GM12891 (cell line): ENCODE measurements at places on chromosomes 11 and 22.

- DNase-seq = no peak
Measured at GRCh38 chr11:29227811-29228210, 789.0 kb downstream of the KCNA4 start.

DNA sequence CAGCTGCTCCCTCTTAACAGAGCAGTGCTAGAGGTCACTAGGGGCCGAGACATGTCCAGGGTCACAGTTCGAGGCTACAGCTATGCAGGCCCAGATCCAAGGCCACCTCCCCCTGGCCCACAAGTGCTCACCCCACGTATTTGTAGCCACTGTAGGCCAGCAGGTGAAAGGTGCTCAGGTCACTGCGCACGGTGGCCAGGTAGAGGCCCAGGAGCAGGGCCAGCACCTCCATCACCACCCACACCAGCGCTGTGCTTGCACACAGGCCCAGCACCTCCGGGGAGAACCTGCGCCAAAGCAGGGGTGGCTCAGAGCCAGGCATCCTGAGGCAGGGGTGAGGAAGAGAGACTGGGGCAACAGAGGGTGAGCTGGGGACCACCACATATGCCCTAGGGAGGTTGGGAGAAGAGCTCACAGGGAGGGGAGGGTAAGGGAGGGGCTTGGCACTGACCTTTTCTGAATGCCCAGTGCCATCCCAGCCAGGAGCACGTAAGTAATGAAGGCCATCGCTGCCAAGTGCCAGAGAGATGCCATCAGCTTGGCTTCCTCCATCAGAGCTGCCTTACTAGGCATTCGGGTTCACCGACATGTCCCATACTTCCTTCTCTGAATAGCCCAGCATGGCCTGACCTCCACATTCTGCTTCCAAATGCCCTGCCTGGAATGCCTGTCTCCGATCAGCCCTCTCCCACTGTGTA is 3.5 kb downstream of the YIF1A start:
- DNase-seq = no peak

GRCh38 chr11:83303316-83303715 is 17.1 kb upstream of the CCDC90B start:
- DNase-seq = no peak

DNA sequence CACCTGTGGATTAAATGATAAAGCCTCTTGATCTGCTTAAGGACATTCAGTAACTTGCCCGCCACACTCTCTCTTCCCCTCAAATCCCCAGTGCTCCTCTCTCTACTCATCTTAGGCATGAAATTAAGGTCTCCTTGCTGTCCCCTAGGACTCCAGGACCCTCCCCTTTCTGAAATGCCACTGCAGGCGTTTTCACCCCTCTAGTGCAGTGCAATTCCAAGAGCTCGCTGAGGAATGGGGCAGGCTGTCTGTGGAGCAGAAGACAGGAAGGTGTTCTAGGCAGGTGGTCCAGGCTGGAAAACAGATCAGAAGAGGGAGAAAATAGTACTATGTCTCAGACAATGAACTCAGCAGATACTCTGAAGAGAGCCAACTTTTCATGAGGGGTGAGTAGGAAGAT is 55.8 kb upstream of the ARHGAP42 start:
- DNase-seq = no peak

DNA sequence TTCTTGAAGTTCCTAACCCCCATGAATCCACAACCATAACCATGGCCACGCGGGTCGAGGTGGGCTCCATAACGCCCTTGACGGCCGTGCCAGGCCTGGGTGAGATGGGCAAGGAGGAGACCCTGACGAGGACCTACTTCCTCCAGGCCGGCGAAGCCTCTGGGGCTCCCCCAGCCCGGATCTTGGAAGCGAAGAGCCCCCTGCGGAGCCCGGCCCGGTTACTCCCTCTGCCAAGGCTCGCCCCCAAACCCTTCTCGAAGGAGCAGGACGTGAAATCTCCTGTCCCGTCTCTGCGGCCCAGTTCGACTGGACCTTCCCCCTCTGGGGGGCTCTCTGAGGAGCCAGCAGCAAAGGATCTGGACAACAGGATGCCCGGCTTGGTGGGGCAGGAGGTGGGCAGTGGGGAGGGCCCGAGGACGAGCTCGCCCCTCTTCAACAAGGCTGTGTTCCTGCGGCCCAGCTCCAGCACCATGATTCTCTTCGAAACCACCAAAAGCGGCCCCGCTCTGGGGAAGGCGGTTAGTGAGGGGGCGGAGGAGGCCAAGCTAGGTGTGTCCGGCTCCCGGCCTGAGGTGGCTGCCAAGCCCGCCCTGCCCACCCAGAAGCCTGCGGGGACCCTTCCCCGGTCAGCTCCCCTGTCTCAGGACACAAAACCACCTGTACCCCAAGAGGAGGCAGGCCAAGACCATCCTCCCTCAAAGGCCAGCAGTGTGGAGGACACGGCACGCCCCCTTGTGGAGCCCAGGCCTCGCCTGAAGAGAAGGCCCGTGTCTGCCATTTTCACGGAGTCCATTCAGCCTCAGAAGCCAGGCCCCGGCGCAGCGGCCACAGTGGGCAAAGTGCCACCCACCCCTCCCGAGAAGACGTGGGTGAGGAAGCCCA is 75.7 kb downstream of the KIAA1671 start:
- DNase-seq = no peak

GRCh38 chr11:109819410-109819809 is 273.8 kb upstream of the ZC3H12C start:
- DNase-seq = no peak

DNA sequence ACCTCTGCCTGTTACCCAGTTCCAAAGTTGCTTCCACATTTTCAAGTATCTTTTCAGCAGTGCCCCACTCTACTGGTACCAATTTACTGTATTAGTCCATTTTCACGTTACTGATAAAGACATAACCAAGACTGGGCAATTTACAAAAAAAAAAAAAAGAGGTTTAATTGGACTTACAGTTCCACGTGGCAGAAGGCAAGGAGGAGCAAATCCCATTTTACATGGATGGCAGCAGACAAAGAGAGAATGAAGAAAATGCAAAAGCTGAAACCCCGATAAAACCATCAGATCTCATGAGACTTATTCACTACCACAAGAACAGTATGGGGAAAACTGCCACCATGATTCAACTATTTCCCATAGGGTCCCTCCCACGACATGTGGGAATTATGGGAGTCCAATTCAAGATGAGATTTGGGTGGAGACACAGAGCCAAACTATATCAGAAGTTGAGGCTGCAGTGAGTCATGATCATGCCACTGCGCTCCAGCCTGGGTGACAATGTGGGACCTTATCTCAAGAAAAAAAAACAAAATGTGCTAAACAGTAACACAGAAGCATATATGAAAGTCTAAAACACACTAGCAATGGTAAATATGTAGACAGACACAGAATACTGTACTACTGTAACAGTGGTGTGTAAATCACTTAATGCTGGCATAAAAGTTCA is 190.3 kb upstream of the ZC3H12C start:
- DNase-seq = no peak

DNA sequence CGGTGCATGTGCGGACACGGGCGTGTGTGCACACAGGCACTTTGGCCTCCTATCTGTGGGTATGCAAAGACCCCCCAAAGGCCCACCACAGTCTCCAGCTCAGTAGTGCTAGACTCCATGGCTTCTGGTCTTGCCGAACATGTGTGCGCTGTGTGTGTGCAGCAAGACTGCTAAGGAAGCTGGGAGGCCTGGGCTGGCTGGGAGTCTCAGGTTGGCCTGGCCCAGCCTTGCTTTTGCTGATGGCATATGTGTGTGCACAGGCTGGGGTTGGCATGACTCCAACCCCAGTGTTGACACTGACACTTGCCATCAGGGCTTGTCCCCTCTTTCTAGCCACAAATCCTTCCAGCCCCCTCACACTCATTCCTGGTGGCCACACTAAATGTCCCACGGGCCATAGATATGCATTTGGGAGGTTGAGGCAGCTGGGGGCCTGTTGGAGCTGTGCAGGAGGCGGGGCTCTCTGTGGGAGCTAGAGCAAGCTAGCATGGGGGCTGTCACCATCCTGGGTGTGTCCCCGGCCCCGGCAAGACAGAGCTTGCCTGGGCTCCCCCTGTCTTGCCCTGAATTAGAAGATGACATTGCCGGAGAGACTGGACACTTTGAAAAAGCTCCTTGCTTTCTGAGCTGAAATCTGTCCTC is 60.9 kb upstream of the NECTIN1 start:
- no peak for DNase-seq

DNA sequence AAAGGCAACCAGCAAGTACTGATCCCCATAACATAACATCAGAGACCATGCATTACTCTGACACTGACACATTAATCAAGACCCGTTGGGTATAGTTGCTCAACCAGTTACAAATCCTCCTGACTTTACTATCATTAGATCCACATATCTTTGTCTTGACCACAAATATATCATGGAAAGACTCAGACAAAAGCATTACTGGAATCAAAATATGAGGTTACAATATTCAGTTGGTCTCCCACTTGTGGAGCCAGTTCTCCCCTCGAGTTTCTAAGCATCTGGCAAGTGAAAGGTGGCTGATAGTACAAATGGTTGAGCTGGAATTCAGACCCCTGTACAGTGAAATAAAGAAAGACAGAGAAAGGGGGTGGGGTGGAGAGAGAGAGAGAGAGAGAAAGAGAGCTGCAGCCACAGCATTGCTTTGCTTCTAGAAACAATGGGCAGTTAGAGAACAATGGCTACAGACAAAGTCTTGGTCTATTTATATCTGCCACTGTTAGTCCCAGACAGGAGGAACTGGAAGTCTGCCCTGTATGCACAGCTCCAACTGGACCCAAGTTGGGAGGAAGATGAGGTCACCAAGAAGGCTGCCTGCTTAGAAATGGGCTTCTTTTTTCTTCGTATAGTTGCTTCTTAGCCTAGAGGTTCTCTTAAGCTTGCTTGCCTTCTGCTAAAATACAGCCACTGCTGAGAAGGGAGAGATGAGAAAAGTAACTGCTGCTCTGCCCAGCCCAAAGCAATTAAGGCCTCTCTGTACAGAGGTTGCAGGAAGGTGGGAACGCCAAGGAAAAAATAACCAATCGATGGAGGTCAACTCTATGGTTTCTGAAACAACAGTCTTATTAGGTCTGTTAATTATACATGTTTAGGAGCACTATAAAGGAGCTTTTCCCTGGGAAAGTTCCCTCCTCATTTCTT is 85.5 kb downstream of the ETS1 start:
- DNase-seq = no peak

- no peak for DNase-seq
Measured at GRCh38 chr11:112834277-112834755, 126.9 kb upstream of the NCAM1 start.

DNA sequence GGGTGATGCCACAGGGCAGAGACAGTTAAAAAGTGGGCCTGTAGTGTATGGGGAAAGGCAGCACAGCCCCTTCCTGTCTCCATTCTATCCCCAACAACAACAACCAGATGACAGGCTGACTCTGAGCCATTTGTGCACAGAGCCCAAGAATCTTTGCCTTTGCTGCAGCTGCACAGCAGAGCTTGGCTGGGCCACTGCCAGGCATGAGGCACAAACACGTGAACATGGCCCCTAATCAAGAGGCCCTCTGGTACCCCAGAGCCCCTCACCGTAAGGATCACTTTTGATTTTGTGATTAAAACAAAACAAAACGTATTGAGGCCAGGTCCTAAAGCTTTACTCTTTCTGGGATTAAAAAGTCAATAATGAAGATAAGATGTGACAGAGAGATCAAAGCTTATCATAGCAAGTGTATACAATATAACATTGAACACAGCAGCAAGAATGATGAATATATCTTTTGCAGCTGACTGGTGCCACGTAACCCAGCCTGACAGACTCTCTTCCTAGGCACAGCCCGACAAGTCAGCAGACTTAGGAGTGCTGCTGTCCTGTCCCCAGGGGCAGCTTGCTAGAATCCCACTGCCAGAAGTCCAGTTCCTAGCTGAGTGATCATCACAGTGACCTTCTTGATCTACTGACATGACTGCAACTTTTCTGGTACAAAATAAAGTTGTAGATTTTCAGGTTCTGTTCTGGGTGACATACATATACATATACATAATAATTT is 117.8 kb downstream of the SERGEF start:
- no peak for DNase-seq

GRCh38 chr22:37179622-37180420 is 8.2 kb downstream of the C1QTNF6 start:
- no peak for DNase-seq

DNA sequence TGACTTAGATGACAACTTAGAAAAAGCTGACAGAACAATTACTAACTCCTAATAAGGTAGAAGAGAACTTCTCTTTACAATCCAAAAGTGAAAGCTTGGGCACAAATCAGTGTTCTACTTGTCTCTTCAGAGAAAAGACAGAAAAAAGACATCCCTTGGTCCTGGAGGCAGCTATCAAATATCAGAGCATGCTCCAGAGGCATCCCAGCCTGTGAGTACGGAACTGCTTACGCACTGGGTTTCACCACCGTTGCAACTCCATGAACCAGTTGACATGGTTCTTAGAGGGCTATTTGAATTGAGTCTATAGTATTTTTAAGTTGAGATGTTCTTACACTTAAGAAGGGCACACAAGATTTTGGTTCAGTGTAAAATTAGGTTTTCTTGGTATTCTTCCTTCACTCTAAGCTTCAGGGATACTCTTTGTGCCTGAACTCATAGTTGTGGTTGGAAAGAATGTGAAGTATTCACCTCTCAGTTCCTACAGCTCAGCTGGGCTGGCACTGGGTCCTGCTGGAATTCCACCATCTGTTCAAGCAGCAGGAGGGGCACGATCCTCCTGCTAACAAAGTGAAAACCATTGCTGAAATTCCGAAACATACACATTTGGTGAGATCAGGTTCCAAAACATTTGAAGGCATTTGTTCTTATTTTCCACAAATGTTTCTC is 6.3 kb downstream of the AKIP1 start:
- DNase-seq = no peak

- DNase-seq = no peak
Measured at GRCh38 chr11:118635642-118636041, 28.2 kb downstream of the PHLDB1 start.

- no peak for DNase-seq
Measured at GRCh38 chr11:46134540-46134939, 13.3 kb upstream of the PHF21A start.

- DNase-seq = no peak
Measured at GRCh38 chr11:121341609-121342008, 49.0 kb downstream of the SC5D start.

- no peak for DNase-seq
Measured at GRCh38 chr11:72710278-72710677, 36.1 kb upstream of the PDE2A start.

- no peak for DNase-seq
Measured at GRCh38 chr11:126495281-126496220, 140.1 kb downstream of the ST3GAL4 start.

DNA sequence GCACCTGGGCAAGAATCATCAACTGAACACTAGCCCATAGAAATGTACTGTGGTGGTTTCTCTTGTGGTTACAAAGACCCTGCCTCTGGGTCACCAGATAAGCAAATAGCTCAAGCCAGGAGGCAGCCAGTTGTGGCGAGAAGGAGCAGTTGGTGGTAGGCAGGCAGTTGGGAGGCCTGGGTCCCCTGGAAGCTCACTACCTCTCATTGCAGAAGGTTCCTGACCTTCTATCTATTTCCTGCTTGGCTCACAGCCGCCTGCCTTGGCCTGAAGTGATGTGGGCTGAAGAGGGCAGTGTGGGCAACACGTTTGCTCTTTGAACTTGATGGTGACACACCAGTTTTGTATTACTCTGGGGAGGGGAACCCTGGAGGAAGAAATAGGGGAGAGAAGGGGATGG is 34.7 kb downstream of the NECTIN1 start:
- no peak for DNase-seq

- no peak for DNase-seq
Measured at GRCh38 chr11:62505059-62505439, 41.6 kb downstream of the AHNAK start.

GRCh38 chr11:105192115-105192514 is 52.5 kb upstream of the CARD18 start:
- DNase-seq = no peak
